Diencephalon (tissue), 1 donor: ENCODE measurements at places on chromosomes 2 and 18. TPM values are rescaled to one million over a fixed set of nuclear protein-coding genes. Genes with fewer than 3 reads are reported as not detected.

Gene SERPINB3
- total RNA-seq: not detected

Gene SULT1C4
- 15.5 TPM for total RNA-seq

Gene TMEM247
- total RNA-seq: not detected

Gene CTDP1
- total RNA-seq: 13.8 TPM

Gene ARHGAP28
- 10.1 TPM for total RNA-seq
